ENCODE measurements at places on chromosomes 3 and 15.

GRCh38 chr3:195258449-195259153, 12.4 kb downstream of the XXYLT1 start:
- no peak for DNase-seq

- DNase-seq: no peak
These were observed 5.3 kb upstream of the TYRO3 start for GRCh38 chr15:41553731-41554130.

- DNase-seq: no peak
These were observed 19.7 kb downstream of the RAB11A start for GRCh38 chr15:65888981-65889380.

DNA sequence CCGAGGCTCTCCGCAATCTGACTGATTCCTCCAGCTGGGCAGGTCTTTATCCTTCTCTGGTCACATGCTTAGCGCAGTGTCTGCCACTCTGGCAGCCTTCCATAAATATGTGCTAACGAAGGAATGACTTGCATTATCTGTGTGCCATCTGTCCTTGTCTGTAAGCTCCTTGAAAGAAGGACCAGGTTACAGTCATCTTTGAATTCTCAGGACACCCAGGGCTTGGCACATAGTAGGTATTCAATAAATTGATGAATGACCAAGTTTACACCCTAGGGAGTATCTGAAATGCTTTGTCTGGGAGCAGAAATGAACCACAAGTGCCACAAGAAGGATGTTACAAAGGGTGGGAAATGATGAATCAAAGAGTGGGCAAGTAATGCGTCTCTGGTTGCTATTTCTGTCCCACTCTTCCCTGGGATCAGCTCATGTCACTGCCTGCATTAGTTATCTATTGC, 16.5 kb upstream of the FAM3D start:
- peak; percentile 72 for DNase-seq

DNA sequence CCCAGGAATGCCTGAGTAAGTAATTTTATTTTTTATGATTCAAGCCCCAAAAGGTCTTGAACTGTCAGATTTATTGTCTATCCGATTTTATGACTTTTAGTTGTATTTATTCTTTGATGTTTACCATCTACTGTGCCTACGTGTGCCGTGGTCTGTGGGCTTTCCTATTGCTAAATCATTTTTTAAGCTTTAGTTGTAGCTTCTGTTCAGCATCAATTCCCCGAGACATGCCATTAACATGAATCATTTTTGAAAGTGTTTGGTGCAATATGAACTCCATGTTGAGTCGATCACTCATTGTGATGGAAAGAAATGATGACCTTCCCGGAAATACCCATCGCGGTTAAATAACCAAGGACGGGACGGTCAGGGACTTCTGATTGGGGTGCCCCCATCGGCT, 268.7 kb upstream of the THRB start:
- DNase-seq: no peak

DNA sequence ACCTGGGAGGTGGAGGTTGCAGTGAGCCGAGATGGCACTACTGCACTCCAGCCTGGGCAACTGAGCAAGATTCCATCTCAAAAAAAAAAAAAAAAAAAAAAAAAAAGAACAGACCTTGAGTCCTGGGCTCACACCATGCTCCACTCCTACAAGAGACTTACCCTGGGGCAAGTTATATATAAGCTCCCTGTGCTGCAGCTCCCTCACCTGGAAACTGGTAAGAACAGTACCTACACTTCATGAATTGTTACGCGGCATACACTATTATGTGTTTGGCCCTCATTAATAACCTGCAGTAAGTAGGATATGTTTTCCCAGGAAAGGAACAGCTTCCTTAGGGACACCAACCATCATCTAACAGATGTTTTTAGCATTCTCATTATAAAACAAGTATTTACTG, 119.6 kb downstream of the FMN1 start:
- DNase-seq: no peak

DNA sequence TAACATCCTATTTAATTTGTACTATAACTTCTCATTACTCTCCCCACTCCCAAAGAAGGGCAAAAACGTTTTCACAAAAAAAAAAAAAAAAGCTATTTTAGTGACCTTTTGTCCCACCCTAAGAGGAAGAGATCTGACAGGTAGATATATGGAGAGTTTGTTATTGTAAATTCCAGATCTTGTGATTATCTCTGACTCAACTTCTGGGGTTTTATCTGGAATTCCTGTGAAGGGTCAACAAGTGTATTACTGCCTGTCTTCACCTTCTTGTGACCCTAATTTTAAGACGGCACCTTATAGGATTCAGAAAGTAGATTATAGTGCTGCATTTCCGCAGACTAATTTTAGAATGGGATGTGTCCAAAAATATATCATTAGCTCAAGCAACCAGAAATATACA, 205.9 kb upstream of the CDIN1 start:
- no peak for DNase-seq

DNA sequence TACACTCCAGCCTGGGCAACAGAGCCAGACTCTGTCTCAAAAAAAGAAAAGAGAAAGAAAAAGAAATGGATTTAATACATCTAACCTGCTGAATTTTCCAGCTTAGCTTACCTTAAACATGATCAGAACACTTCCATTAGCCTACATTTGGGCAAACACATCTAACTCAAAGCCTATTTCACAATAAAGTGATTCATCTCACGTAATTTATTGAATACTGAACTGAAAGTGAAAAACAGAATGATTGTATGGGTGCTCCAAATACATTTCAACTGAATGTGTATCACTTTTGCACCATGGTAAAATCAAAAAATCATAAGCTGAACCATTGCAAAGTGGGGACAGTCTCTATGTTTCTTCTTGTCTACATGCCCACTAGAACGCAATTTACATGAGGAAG, 9.0 kb downstream of the PIK3R4 start:
- no peak for DNase-seq

- no peak for DNase-seq
These were observed 1.5 kb upstream of the CNTN6 start for GRCh38 chr3:1091286-1091685.

DNA sequence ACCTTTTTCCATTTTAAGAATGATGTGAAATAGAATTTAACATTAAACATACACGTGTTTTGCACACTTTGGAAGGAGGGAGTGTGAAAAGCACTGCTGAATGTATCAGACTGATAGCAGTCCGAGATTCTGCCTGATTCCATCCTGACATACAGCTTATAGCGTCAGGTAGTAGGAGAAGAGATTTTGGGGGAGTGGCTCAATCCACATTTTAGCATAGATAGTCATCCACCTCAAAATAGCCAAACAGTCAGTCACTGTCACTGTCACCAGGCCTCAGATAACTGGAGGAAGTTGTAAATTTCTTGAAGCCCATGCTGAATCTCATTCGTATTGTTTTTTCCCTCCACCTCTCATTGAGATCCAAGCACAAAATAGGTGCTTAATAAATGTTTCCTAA, 35.4 kb upstream of the ARHGEF26 start:
- DNase-seq: no peak

DNA sequence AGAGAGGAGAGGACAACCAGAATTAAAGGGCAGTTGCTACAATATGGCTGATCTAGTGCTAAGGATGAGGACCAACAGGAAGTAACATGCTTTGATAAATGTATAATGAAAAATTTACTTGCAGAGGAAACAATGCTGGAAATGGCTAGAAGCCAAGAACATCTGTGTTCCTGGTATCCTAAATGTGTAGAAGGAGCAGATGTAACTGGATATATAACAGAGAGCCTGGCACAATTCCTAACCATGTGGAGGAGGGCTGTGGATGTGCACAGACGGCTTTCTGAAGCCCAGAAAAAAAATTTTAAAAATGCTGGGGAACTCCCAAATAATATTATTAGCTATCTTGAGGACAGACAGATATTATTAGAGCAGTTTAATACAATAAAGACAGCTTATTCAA, 159.4 kb upstream of the GBE1 start:
- no peak for DNase-seq

DNA sequence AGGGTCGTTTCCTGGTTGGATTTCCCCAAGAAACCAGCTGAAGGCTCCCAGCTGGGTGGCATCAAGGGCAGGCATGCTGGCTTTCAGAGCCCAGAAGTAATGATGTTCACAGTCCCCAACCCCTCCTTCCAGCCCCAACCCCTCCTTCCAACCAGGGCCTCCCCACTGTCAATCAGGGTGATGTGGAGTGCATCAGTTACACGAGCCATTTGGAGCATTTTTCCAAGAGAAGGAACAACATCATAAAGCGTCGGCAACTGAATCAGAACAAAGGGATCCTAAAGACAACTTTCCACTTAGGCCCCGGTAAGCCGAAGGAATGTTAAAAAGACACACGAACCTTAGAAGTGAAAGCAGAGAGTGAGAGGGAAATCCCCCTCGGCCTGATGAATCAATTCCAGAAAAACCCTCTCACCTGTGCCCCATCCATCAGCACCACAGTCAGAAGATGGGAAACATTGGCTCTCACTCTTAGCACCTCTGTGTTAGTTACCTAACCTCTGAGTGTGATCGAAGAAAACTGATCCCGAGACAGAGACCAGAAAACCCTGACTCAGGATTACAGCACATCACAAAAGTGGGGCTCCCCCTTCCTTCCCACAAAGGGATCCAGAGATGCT, 101.2 kb upstream of the WNT5A start:
- no peak for DNase-seq

- no peak for DNase-seq
These were observed 243.9 kb upstream of the UMPS start for GRCh38 chr3:124486324-124486723.

DNA sequence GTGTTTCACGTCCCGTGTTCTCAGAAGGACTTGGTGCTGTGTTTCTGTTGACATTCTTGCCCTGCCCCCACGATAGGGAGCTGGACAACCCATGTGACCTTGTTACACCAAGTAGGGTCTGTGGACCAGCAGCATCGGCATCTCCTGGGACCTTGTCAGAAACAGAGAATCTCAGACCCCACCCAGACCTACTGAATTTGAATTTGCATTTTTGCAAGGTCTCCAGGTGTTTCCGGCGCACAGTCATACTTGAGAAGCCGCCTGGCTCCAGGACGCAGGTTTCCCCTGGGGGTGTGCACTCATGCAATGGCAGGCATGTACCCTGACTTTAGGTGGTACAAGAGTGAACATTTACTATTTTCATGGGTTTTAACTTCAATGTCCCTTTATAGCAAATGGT, 117.9 kb downstream of the TLE3 start:
- DNase-seq: no peak

GRCh38 chr15:74632601-74633000, 17.0 kb downstream of the CLK3 start:
- DNase-seq: no peak

DNA sequence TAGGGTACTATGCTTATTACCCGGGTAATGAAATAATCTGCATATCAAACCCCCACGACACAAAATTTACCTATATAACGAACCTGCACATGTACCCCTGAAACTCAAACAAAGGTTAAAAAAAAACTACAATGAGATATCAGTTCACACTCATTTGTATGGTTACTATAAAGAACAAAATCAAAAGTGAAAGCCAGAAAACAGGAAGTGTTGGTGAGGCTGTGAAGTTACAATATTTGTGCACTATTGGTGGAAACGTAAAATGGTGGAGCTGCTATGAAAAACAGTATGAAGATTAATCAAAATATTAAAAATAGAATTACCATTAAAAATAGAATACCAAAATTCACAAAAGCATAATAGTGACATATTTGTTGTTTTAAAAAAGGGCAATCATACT, 128.9 kb downstream of the ZIC1 start:
- no peak for DNase-seq

DNA sequence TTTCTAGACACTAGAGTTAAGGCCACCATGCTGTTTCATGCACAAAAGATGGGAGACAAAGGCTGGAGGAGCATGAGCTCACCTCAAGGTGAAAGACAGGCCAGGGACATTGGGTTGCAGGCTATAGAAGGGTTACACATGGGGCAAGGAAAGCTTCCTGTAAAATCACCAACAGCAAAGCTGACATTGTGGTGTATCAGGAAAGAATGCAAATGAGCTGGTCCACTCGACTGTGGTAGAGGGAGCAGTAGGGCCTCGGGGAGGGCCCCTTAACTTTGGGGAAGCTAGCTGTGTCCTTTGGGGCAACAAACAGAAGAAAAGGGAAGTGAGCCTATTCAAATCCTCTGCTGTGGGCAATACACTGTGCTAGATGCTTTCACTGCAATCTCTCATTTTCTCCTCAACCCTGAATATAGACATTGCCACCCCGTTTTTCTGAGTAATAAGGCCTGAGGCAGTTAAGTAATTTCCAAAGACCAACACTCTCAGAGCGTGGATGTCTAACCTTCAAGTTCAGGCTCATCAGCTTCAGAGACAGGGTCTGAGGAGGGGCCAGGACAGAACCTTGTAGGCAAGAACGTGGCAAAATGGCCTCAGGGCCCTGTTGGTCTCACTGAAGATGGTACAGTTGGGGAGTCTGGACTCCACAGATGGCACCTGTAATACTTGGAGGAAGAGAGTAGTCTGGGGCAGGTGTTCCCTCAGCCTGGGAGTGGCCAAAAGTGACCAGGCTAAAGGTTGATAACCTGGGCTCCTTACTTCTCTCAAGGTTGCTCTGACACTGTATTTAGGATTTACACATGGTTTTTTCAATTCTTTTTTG, 24.1 kb downstream of the CX3CR1 start:
- peak; percentile 90 for DNase-seq

- peak; percentile 93 for DNase-seq
These were observed at the start of gene CEP70 for GRCh38 chr3:138594150-138594934. CEP70 (minus strand) TSS chr3:138594260; CDS start chr3:138572927, 21,333 bp downstream.

- no peak for DNase-seq
These were observed at the start of gene CDV3 for GRCh38 chr3:133573629-133574194. CDV3 (plus strand) TSS chr3:133573686; CDS start chr3:133574045, 359 bp downstream.

GRCh38 chr15:33007303-33007855, 187.1 kb downstream of the FMN1 start:
- peak; percentile 78 for DNase-seq

DNA sequence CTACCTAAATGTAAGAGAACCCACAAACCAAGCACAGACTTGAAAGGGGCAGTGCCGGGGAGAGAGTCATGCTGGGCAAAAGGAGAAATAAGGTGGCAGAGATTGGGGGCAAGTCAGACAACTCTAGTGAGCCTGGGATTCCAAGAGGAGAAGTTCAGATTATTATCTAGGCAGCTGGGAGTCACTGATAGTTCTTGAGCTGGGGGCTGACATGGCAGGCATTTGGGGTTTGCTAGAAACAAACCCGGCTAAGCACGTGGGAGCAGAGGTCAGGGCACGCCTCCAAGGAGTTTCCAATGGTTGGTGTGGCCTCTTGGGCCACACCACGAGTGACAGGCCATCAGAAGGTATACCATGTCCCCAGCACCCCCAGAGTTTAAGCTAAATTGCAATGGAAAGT, 27.6 kb downstream of the SLC6A6 start:
- no peak for DNase-seq

- DNase-seq: no peak
These were observed 57.1 kb downstream of the ADAMTS17 start for GRCh38 chr15:100284701-100285100.
